G401 (cell line): ENCODE measurements at places on chromosomes 2 and 18. TPM values are rescaled to one million over a fixed set of nuclear protein-coding genes. Genes with fewer than 3 reads are reported as not detected.

DNA sequence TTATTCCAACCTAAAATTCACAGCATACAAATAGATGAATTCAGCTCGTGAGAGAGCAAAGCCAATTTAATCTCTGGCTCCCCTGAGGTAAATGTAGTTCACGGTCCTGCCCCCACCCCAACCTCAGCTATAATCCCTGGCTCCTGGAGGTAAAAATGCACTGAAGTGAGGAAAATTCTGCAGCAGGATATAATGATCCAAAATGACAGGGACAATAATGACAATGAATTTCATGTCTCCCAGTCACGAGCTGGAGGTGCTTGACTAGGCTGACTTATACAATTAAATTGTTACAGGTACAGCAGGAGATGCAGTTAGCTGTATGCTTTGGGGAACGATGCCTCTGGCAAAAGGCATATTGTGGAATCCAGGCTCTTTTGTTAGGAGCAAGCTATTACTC lies 82.0 kb downstream of the GPD2 start:
- no peak for DNase-seq

- DNase-seq, result no peak
Measured at GRCh38 chr18:77248873-77249568, 627 bp upstream of the GALR1 start.

DNA sequence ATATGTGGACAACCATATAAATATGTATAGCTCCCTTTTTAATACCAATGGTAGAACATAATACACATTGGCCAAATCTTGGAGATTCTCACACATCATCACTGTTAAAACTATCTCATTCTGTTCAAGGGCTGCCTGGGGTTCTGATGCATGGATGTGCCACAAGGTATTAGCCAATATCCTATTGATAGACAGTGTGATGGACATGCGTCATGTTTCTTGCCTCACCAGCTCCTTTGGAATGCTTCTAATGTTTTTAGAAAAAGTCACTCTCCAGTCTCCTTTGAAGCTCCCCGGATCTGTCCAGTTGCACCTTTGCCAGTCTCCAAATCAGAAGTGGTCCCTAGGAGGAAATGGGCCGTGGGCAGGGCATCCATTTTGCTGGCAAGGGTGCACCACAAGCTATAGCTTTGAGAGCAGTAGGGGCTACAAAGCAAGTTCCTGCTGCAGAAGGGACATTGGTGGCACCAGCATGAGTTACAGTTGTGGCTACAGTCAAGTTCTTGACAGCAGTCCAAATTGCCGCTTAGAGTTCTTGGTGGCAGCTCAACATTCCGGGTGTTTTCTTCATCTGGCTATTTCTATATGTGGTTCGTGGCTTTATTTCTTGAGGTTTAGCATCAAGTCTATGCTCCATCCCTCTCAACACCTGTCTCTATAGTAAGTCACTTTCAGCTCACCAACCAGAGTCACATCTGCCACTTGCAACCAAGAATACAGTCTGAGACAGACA lies 25.1 kb upstream of the ATRAID start:
- DNase-seq, result no peak

DNA sequence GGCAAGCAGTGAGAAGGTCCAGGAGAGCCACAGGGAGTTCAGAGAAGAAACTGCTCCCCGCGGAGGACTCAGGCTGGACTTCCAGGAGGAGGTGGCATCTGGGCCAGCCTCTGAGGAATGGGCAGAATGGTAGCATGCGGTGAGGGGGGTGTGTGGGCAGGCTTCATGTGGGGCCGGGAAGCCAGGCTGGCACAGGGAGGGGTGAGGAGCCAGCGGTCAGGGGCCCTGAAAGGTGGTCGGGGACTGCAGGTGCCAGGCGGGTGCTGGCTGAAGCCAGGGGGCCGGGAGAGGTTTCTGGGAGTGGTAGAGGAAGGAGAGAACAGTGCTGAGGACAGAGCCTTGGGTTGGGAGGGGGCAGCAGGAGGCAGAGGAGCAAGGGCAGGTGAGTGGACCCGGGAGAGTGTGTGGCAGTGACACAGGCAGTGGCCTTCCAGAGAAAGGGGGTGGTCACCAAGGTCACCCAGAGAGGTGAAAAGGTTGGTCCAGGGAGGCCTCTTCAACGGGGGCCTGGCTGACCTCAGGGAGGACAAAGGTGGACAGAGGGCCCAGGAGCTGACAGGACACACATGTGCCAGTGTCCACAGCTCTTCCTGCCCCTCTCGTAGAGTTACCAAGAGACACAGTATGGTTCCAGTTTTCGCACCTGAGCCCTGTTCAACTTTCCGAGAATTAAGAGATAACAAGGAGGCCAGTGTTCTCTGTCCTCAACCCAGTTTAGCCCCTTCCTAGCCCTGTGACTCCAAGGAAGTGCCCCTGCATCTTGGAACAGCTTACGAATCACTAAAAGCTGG lies 101.2 kb upstream of the ASB18 start:
- DNase-seq, result no peak

- no peak for DNase-seq
Measured at GRCh38 chr18:10064267-10064666, 150.5 kb downstream of the VAPA start.

The BCL11A gene
- 0.54 TPM in 1 of 2 replicates, not detected in the other for total RNA-seq
